ENCODE measurements at places on chromosomes 7 and 10.

DNA sequence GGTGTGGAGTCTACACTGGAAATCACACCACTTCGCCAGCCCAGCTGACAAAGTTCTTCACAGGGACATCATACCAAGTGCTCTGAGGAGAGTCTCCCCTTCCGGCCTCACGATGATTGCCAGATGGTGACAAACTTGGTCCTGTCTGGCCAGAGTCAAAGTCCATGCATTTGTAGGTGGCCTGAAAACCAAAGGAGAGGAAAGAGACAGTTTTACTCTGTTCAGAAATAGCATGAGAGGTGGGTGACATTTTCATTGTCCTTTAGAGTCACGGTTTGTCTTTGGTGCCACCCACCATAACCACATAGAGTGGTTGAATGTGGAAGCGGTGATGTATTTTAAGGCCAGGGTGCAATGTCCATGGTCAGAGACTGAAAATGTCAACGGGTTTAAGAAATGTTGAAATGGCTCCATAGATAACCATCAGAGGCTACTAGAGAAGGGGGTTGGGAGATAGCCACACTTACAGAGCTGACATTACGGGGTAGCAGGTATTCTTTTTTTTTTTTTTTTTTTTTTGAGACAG is 33.0 kb downstream of the BTBD16 start:
- no peak for DNase-seq

GRCh38 chr7:147756300-147756699 is 834.3 kb upstream of the C7orf33 start:
- no peak for DNase-seq

DNA sequence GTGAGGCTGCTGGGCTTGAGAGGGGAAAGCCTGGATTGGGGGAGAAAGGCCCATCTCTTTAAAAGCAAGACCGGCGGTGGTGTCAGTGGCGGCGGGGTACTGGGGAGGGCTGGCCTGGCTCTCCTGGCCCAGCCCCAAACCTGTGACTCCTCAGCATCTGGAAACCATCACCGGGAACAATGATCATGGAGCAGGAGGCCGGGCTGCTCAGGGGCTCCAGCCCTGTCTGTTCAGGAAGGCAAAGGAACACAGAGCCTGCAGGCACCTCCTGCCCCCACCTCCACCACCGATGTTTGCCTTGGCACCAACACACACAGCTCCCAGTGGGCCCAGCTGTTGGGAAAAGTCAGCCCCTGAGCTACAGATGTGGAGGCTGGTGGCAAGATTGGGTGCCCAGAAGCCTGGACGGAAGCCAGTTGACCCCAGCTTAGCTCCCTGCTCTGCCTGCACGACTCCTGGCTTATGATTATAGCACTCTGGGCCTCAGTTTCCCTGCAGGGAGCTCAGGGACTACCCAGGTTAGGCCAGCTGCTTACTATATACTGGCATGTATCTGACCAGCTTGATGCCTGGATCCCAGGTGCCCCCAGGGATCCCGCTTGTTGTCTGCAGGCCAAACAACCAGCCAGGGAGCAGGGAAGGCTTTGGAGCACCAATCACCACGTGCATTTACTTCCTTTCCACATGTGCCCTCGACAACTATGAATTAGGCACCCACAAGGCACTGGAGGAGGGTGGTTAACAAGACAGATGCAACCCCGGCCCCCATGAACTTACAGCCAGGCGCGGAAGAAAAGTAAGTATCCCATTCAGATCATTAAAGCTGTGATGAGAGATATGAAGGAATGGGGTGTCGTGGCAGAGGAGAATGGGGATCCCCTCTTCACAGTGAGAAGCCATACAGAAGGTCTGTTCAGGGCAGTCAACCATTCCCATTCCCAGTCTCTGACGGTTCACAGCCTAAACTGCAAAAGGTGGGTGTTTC is 37.3 kb downstream of the ZCCHC24 start:
- no peak for DNase-seq

GRCh38 chr7:112400141-112400540 is 50.1 kb upstream of the IFRD1 start:
- DNase-seq = no peak

DNA sequence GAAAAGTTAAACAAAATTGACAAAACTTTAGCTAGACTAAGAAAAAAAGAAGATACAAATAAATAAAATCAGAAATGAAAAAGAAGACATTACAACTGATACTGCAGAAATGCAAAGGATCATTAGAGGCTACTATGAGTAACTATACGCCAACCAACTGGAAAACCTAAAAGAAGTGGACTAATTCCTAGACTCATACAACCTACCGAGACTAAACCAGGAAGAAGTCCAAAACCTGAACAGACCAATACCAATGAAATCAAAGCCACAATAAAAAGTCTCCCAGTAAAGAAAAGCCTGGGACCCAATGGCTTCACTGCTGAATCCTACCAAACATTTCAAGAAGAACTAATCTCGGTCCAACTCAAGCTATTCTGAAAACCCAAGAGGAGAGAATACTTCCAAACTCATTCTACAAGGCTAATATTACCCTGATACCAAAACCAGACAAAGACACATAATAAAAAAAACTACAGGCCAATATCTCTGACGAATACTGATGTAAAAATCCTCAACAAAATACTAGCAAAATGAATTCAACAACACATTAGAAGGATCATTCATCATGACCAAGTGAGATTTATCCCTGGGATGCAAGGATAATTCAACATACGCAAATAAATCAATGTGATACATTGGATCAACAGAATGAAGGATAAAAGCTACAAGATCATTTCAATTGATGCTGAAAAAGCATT is 20.3 kb downstream of the ELAPOR2 start:
- DNase-seq = no peak

DNA sequence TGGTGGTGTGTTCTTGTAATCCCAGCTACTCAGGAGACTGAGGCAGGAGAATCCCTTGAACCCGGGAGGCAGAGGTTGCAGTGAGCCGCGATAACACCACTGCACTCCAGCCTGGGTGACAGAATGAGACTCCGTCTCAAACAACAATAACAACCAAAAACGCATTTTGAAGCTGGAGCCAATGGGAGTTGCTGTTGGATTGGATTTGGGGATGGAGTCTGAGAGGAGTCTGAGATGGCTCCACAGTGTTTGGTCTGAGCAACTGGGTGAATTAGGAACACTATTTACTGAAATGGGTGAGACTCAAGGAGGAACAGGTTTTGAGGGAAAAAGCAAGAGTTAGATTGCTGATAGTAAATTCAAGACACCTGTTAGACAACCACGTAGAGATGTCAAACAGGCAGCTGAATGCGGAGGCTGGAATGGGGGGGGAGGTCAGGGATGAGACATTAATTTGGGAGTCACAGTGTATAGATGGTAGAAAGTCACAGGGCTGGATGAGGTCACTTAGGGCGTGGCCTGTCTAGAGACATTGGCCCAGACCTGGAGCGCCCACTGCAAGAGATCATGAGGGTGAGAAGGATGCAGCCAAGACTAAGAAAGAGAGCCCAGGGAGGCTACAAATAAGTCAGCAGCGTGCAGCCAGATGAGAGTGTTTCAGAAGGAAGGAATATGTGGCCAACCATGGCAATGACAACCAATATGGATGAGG is 56.4 kb downstream of the CYCS start:
- DNase-seq = no peak

DNA sequence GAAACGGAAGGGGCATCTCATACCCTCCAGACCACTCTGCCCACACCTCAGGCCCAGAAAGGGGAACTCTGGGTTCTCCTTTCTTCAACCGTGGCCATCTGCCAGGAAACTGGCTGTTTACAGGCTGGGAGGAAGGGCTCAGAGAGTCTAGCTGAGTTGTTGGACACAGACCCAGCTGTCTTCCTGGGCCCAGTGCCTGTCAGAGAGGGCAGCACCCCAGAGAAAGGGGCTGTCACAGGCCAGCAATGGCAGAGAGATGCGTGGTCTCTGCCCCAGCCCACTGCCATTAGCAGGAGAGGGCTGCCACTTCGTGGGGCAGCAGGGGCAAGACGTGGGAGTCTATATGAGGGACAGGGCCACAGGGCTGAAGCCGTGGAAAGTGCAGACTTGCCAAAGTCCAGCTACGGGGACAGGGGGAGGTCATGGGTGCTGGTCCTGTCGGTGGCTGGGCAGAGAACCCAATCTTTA is 11.0 kb downstream of the GRID1 start:
- DNase-seq = no peak

- no peak for DNase-seq
These were observed 90.9 kb downstream of the DIP2C start for GRCh38 chr10:598415-599170.

DNA sequence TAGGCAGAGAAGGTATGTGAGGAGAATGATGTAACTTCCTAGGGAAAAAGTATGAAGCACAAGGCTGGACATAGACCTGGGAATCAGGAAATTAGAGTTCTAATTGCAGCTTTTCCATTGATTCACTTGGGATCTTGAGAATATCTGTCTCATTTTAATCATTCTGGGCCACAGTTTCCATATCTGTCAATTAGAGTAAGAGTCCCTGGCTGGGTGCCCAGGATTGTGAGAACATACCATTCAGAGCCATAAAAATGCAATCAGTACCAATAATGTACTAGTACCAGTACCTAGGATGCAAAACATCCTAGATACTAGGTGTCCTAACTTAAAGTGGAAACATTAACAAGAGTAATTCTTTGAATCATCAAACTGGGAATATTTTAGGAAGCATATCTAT is 29.6 kb downstream of the CAV1 start:
- DNase-seq = no peak

DNA sequence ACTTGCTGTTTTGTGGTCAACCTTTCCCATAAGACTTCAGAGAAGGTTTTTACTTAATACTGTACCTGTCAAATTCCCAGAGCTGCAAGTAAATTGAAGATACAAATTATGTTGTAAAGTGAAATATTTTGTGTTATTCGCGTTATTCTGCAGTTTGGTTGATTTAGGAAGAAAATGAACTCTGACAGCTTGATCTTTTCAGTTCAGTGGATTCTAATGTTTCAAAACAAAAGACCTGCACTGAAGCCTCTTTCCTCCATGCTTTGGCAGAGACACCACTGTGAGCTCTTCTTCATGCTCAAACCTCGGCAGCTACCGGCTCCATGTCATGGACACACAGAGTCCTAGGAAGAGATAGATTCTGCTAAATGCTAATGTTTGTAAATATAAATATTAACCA is 75.7 kb upstream of the INSYN2A start:
- DNase-seq = no peak

DNA sequence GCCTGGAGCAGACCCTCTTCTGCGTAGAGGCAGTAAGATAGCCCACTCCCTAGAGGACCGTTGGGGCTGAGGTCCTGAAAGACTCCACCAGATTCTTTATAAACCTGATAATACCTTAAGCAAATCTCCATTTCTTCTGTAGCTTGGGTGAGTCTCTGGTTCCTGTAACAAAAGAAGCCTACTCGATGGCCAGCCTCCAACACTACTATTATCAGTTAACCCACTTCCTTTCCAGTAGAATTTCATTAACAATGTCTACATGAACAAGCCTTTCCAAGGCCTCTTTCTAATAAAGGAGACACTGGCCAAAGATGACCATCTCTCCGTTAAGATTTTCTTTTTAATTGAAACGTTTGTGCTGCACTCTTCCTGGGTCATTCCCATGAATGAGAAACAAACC is 201.7 kb upstream of the KCTD7 start:
- DNase-seq = no peak

- no peak for DNase-seq
These were observed 91.5 kb downstream of the CUL1 start for GRCh38 chr7:148790131-148790726.

DNA sequence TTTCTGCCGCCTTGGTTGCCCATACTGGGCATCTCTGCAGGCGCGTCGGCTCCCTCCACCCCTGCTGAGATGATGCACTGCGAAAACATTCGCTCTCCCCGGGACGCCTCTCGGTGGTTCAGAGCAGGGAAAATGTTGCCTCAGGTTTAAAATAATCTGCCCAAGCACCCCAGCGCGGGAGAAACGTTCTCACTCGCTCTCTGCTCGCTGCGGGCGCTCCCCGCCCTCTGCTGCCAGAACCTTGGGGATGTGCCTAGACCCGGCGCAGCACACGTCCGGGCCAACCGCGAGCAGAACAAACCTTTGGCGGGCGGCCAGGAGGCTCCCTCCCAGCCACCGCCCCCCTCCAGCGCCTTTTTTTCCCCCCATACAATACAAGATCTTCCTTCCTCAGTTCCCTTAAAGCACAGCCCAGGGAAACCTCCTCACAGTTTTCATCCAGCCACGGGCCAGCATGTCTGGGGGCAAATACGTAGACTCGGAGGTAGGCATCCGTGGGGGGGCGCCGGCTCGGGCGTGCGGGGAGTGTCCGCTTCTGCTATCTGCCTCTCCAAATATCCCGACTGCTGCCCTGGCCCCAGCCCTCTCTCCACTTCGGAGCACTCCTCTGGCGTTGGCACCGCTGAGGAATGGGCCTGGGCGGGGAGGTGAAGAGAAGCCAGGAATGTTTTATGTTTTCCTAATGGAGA is at the start of gene CAV1:
CAV1 (plus strand) TSS at position 428 of the 689 bp plus-strand sequence; CDS start at position 455, 27 bp downstream.
- no peak for DNase-seq

DNA sequence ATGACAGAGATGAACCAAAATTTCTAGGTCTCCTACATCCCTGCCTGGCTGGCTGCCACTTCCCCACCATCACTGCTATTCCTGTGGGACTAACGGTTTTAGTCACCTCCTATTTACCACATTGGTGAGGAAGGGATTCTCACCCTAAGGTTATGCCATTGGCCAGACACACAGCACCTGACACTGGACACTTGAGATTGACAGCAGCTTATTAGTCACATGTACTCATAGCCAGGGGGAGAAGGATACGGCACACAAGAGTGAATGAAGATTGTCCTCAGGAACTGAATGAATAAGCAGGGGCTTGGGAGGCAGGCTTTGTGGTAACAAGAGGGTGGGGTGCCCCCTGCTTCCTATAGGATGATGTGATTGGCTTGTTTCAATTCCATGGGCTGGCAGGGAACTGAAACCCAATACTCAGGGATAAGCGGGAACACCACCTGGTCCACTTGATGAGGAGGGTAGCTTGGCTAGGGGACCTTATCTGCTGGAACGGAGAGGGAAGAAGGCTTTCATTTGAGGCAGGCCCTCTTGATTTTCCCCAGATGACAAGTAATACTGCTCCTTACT is 99.0 kb downstream of the SPAG6 start:
- no peak for DNase-seq

DNA sequence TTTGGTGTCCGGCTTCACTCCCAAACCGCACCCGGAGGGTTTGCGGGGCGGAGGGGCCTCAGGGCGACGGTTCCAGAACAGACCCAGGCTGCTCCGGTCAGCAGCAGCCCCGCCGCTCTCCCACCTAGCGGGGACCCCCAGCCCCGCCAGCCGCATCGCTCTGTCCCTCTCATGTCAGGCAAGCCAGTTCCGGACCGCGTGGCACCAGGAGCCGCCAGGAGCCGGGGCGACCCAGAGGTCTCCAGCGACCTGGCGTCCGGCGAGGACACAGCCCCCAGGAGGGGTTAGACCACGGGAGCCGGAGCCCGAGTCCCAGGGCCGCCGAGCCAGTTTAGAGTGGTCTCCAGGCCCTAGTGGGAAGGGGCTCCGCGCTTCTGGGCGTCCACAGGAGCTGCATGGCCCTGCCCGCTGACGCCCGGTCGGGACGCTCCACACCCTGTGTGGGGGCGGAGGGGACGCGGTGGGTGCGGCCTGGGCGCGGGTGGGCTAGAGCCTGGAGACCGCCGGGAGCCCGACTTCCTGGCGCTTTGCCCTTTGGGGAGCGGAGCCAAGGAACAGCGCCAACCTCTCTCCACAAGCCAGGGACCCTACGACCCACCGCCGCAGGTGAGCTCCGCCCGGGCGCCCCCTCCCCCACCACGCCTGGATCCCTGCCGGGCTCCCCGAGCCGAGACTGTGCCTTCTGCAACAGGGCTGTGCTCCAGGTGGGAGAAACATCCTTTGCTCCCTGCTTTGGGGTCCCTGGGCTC is 43.4 kb downstream of the ZNF117 start:
- DNase-seq = no peak

- no peak for DNase-seq
These were observed 93.5 kb downstream of the WNT2 start for GRCh38 chr7:117229350-117229749.
